Esophagus squamous epithelium (tissue), 5 donors: ENCODE measurements at places on chromosomes 5 and 9. TPM values are rescaled to one million over a fixed set of nuclear protein-coding genes. Genes with fewer than 3 reads are reported as not detected.

Gene SPINK5
- total RNA-seq = 961 TPM

Gene CRAT
- 42.9 TPM for total RNA-seq

Gene ZSWIM6
- 6.4 TPM for total RNA-seq

Gene ADAMTS13
- total RNA-seq = 0.27 TPM

Gene CCDC183
- total RNA-seq = not detected

Gene IFNK
- not detected for total RNA-seq

Gene PRDM9
- not detected for total RNA-seq

Gene PCDHA11
- 0.11 TPM for total RNA-seq

Gene LRRC19
- total RNA-seq = not detected

Gene SLCO6A1
- not detected for total RNA-seq

Gene TMEM252
- not detected for total RNA-seq

Gene RAI14
- 18.7 TPM for total RNA-seq

Gene DCAF10
- total RNA-seq = 16.9 TPM

Gene S1PR3
- 4.2 TPM for total RNA-seq

Gene CKMT2
- not detected for total RNA-seq

Gene FOXD4L6
- total RNA-seq = not detected

Gene HAPLN1
- total RNA-seq = 0.18 TPM

Gene PTPN3
- total RNA-seq = 21.6 TPM

Gene FBXO4
- 10.9 TPM for total RNA-seq

Gene OR13C4
- total RNA-seq = not detected

Gene BHMT2
- total RNA-seq = 13.9 TPM

Gene GABRA1
- not detected for total RNA-seq

Gene SLC24A2
- total RNA-seq = not detected

Gene ZNF300
- total RNA-seq = 4.0 TPM

Gene CAMLG
- 24.8 TPM for total RNA-seq

Gene SPINK4
- not detected for total RNA-seq

Gene MLANA
- not detected for total RNA-seq

Gene TLX3
- not detected for total RNA-seq

Gene ASPN
- total RNA-seq = 0.88 TPM

Gene TAF11L7
- total RNA-seq = not detected

Gene PCAT7
- not detected for total RNA-seq

Gene KCNV2
- total RNA-seq = not detected

Gene SLC26A2
- total RNA-seq = 46.3 TPM

Gene STARD4
- total RNA-seq = 35.6 TPM

Gene SLC27A6
- 7.6 TPM for total RNA-seq

Gene SNX24
- 29.8 TPM for total RNA-seq

Gene MAP3K1
- total RNA-seq = 29.5 TPM
